NCI-H2081 (cell line): ENCODE measurements at places on chromosomes 2 and 18.

DNA sequence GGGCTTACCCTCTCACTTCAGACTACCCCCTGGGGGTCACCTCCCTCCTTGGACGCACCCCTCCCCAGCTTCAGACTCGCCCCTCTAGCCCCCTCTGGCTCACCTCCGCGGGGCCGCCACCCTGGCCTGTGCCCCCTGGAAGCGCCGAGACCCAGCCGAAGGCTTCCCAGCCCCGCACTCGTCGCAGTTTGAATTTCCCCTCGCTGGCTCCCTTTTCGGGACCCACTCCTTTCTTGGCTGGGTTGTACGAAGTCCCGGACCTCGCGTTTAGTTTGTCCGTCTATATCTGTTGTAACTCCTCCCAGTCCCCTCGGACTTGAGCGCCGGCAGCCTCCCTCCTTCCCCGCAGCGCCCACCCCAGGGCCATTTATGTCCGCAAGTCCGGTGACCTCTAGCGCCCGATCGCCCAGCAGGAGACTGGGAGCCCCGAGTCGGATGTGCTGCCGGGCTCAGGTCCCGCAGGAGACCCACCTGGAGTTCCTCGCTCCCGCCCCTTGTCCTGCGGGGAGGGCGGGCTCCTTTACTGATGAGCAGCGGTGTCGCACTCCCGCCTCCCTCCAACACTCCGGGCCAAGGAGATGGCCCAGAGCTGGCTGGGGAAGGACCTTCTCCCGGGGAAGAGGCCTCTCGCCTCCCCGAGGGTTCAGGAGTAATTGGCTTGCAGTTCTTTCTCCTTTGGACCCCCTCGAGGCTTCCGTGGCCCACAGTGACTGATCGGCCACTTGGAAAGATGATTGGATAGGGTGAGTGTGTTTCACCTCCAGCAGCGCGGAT lies 692 bp upstream of the RAX start:
- no peak for DNase-seq

DNA sequence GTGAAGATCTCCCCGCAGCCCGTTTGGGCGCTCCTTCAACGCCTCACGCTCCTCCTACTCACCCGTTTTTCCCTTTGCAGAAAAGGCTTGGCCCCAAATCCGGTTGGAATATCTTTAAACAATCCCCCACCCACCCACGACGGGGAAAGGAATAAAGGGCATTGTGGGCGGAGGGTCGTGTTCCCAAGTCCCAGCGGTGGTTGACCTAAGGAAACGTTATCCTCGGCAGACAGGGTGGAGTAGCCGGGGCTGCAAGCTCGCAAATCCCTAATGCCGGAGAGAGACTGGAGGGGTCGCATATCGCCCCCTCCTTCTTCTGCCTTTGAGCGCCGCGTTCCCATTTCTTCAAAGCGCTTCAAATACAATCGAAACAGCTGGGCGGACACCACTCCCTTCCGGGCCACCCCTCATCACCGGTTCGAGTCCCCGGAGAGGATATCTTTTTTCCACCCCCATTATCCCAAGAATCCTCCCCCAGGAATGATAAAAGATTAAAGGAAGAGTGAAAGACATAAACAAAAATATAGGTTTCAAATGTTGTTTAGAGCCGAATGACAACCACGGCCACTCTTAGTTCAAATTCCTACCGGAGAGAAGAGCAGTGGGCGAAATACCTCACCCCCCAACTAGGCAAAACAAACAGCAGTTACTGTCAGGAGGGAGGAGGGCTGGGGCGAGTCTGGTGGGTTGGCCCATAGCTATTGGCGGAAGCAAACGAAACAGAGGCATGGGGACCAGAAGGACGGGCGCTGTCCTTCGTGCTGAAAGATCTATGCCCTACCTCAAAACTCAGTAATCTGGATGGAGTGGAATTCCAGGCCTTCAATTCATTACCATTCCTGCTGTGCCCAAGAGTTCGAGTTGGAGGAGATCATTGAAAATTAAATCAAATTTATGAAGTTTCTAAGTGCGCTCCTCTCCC lies 2.8 kb upstream of the GAD1 start:
- peak; percentile 34 for DNase-seq

GRCh38 chr2:127576433-127577207 lies 41.1 kb downstream of the MYO7B start:
- no peak for DNase-seq

DNA sequence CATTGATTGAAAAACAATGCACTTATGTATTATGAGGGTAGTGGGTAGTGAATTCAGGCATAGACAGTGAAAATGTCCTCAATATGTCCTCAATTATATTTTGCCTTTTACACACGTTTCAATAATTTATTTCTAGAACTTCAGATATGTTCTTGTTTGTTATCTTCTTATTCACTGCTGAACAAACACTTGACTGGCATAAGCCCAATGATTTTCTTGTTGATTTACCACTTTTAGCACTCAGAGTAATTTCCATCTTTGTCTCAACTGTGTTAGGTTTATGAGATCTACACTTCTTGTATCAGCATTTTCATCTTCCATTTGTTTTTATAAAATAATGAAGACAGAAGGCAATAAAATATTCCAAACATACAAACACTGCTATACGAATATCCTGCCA lies 61.8 kb upstream of the DCC start:
- no peak for DNase-seq

GRCh38 chr2:6103949-6104348 lies 411.8 kb downstream of the SOX11 start:
- peak; percentile 54 for DNase-seq

- no peak for DNase-seq
Observed at GRCh38 chr2:109686921-109687320, 72.8 kb downstream of the SOWAHC start.

DNA sequence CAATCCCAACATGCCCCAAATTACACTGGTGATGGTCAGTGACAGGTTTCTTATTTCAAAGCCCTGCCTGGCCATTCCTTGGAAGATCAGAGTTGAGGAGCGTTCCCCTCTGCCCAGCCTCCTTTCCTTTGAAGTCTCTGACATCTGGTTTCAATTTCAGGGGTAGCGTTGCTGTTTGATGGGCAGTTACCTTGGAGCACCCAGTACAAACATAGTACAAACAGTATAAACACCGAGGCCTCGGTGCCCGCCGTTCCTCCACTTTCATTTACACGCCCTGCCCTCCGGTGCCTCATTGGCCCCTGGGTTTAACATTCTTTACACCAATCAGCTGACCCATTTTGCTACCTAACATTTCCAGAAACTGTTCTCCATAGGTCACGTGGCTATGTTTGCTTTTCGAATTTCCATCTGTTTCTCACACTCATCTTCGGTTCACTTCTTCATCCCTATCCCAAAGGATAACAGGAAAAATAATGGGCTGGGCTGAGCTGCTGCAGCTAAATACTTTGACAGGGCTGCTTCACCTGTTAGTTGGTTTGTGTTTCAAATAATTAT lies 65.6 kb downstream of the NRP2 start:
- no peak for DNase-seq

- DNase-seq: no peak
Observed at GRCh38 chr18:49638209-49638785, 76.4 kb downstream of the LIPG start.

DNA sequence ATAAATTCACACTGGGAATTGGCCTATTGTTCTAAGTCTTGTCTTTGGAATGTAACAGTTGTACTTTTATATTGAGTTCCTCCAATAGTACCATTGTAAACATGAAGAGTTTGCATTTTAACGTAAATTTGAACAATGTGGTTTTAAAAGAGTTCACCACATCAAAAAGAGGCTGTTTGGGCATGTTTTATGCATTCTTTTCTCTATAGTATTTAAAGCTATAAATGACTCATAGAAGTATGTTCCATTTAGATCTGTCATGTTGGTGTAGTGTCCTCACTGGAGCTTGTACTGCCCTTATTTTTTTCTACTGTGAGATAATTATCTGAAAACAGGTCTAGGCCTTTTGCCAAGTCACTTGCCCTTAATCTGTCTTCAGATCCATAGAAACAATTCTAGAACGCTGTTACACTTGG lies 141.9 kb downstream of the RHBDD1 start:
- DNase-seq: peak; percentile 6

DNA sequence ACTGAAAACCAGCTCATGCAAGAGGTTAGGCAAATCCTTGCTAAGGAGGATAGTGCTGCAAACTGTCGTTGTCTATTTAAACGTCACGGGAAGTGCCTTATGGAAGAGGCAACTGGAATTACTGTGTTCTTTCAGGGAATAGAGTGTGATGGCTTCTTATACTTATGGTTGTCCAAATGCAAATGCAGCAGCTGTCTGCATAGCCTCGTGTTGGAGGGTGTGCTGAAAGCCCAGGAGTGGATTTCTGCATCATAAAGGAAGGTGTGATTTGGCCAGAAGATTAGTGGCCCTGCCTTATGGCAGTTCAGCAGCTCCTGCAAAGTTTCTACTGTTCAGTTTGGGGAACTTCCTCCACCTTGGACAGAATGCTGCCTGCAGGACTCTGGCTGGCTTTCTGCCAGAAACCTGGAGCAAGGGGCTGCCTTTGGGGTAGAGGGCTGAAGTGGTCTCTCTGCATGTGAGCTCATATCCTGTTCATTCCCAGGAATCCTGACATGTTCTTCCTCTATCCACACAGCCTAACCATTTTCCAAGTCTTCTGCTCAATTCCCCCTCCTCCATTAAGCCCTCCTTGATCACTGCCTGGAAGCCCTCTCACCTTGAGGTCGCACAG lies 321.2 kb upstream of the CXCR4 start:
- DNase-seq: no peak

- no peak for DNase-seq
Observed at GRCh38 chr2:218000136-218000535, 2.7 kb downstream of the TNS1 start.

- no peak for DNase-seq
Observed at GRCh38 chr2:207165121-207166038, at the start of gene KLF7. KLF7 (minus strand) TSS chr2:207165948; CDS start chr2:207165568, 380 bp downstream.

DNA sequence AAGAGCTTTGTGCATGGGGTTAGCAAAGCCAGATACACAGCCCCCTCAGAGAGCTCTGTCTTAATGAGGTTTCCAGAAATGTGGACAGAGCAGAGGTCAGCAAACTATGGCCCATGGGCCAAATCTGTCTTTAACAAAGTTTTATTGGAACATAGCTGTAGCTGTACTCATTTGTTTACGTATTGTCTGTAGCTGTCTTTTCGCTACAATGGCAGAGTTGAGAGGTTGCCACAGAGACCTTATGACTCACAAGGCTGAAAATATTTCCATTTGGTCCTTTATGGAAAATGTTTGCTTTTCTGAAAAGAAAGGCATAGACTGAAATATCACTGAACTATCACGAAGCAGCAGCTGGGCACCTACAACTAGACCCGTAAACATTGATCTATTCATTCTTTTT lies 841.8 kb downstream of the SLC4A3 start:
- DNase-seq: no peak

DNA sequence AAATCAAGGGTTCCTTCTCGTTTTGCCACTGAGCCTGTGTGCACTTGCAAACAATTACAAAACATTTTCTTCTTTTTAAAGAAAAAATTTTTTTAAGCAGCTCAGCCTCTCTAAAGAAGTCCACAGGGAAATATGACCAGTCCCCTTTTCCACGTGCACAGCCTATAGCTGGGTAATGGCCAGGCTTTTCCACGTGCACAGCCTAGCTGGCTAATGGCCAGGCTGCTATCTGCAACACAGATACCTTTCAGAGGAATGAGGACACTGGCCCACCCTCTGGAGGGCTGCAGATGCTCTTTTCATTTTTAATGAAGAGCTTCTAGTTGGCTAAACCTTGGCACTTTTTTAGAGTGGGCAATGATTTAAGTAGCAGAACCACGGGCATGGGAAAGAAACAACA lies 46.3 kb downstream of the ASB18 start:
- no peak for DNase-seq

DNA sequence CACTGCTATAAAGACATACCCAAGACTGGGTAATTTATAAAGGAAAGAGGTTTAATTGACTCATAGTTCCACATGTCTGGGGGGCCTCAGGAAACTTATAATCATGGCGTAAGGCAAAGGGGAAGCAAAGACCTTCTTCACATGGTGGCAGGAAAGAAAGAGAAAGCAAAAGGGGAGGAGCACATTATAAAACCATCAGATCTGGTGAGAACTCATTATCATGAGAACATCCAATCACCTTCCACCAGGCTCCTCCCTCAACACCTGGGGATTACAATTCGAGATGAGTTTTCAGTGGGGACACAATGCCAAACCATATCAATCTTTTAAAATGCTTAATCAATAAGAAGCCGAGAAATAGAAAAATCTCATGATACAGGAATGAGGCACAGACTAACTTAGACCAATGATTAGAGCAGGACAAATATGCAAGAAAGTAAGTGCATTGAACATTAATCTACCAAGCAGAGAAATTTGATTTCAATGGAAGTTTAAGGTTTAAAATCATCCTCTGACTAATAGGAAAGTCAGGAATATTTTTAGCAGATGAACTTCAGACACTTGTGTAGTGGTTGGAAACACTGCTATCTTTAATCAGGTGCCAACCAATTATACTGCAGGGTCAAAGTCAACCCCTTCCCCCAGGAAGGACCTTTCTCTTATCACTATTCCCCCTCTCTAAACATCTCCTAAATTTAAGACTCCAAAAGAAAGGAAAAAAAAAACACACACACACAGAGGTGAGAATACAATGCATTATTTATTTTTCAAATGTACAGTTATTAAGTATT lies 259.2 kb downstream of the IRS1 start:
- no peak for DNase-seq

DNA sequence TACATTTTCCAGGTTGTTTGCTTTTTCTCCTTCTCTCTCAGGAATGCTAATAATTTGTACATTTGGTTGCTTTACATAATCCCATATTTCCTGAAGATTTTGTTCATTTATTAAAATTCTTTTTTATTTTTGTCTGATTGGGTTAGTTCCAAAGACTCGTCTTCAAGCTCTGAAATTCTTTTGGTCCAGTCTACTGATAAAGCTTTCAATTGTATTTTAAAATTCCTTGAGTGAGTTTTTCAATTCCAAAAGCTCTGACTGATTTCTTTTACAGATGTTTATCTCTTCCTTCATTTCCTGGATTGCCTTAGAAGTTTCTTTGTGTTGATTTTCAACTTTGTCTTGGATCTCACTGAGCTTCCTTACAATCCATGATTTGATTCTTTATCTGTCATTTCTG lies 50.0 kb downstream of the MBOAT2 start:
- DNase-seq: no peak

GRCh38 chr2:147688242-147688641 lies 156.6 kb upstream of the ACVR2A start:
- no peak for DNase-seq

- DNase-seq: no peak
Observed at GRCh38 chr18:23964282-23965238, 50.0 kb upstream of the TTC39C start.

DNA sequence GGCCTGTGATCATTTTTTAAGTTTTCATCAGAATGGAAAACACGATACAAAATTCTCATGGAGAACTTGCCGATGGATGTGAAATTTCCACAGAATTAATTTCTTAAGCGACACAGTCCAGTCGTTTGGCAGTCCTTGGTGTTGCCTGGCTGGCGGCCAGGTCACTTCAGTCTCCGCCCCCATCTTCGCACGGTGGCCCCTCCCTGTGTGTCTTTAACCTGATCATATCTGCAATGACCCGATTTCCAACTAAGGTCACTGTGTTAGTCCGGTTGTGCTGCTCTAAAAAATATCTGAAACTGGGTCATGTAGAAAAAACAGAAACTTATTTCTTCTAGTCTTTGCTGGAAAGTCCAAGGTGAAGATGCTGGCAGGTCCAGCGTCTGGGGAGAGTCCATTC lies 44.5 kb upstream of the COPS8 start:
- no peak for DNase-seq

GRCh38 chr2:40403233-40403836 lies 48.6 kb downstream of the SLC8A1 start:
- DNase-seq: no peak

GRCh38 chr2:158967731-158968395 lies 577 bp upstream of the TANC1 start:
- DNase-seq: peak; percentile 27

GRCh38 chr2:134466141-134466540 lies 212.3 kb downstream of the MGAT5 start:
- DNase-seq: peak; percentile 44

- DNase-seq: no peak
Observed at GRCh38 chr18:47929681-47930198, 719 bp downstream of the SMAD2 start.
